Skeletal muscle cell (primary cell): ENCODE measurements at places on chromosomes 1 and 21.

DNA sequence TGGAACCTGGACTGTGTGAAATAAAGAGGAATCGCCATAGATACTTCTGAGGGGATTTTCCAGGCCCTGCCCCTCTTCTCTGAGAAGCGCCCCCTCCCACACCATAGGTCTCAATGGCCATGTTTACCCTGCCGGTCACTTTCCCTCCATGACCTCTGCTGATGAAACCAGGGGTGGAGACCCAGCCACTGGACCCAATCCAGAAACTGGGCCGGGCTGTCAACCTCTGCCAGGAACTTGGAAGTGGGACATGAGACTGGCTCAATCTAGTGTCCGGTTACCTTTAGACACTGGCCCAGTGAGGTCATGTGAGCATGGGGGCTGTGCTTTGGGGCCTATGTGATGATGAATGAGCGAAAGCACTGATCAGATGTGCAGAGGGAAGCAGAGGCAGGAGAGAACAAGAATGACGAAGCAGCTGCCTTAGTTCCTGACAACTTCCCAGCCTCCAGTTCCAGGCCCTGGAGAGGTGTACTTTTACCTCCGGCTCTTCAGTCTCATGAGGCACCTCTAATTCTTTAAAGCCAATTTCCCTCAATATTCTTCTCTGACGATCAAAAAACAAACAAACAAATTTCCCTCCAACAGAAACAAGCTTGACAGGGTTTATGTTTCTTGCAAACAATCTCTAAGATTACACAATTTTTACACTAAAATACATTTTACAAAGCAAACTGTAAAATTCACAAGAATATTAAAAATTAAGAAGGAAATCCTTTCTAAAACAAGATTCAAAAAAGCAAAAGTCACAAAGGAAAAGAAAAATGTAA is 4.9 kb downstream of the ASAP3 start:
- peak; percentile 66 for DNase-seq

DNA sequence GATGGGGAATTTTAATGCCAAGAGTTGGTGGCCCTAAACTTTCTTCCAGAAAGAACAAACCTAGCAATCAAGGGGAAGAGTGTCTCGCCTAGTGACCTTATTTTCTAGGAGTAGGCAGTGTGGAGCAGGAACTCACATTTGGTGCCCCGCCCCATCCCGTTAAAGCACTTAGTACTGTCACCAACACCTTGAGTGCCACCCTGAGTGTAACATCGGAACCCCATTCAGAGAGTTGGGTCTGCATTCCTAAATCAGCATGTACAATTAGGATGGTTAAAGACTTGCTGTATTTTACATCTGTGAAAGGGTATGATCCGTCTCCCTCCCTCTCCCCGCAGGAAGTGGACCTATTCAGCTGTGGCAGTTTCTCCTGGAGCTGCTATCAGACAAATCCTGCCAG is 15.5 kb downstream of the ETS2 start:
- no peak for DNase-seq

- no peak for DNase-seq
Observed at GRCh38 chr21:16418226-16418625, 688.4 kb downstream of the USP25 start.

- no peak for DNase-seq
Observed at GRCh38 chr1:201298396-201299381, 15.4 kb downstream of the PKP1 start.

- DNase-seq: peak; percentile 96
Observed at GRCh38 chr1:96362623-96363022, 359.0 kb upstream of the PTBP2 start.

DNA sequence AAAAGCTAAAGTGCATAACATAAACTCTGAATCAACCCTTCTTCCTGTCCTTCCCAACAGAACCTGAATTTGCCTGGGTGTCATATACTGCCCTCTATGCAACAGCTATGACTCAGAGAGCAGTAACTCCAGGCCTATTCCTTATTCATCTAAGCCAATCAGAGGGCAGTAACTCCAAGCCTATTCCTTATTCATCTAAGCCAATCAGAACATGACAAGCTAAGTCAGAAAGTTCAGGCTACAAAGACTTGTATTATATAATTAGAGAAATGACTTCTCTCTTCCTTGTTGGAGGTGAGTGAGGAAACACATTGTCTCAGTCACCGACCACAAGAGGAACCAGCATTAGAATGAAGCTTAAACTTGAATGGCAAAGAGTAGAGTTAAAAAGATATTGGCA is 26.2 kb upstream of the TADA1 start:
- DNase-seq: no peak

DNA sequence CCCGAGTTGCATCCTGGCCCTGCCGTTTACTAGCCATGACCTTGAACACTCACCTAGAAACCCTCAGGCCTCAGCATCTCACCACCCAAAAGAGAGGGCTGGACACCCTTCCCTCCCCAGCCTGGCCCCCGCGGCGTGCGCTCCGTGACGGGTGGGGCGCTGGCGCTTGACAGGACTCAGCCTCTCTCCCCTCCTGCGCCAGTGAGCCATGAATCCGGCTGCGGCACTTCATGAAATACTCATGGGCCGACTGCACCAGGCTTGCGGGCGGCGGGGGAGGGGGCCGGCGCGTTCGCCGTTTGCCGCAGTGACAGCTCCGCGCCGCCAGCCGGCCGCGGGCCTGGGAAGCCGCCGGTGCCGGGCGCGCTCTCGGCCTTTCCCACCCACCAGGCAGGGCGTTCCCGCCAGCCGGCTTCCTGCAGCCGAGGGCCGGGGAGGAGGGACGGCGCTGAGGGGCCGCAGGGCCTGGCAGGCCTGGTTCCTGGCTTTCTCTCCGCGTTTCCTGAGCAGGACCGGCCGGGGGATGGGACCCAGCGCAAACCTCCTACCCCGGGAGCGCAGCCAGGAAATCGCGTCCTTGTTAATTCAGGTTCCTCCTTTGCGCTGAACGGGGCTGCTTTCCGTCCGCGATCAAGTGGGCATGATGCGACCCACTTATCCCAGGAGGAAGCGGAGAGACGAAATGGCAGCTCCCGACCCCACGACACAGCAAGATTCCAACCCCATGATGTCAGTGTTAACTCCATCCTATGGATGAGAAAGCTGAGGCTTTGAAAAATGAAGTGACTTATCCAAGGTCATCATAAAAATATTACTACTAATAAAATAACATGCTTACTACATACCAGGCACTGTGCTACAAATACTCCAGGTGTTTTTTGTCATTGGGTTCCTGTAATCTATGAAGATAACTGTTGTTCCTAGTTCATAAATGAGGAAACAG is 9.1 kb upstream of the LUZP1 start:
- no peak for DNase-seq

- no peak for DNase-seq
Observed at GRCh38 chr21:45575304-45575992, 33.2 kb upstream of the SLC19A1 start.

GRCh38 chr1:67166196-67166595 is at the start of gene IL23R:
Gene IL23R (plus strand): TSS chr1:67166454. CDS start chr1:67168121, 1,667 bp downstream.
- DNase-seq: no peak

- DNase-seq: no peak
Observed at GRCh38 chr1:1123581-1124507, 8.0 kb upstream of the C1orf159 start.

DNA sequence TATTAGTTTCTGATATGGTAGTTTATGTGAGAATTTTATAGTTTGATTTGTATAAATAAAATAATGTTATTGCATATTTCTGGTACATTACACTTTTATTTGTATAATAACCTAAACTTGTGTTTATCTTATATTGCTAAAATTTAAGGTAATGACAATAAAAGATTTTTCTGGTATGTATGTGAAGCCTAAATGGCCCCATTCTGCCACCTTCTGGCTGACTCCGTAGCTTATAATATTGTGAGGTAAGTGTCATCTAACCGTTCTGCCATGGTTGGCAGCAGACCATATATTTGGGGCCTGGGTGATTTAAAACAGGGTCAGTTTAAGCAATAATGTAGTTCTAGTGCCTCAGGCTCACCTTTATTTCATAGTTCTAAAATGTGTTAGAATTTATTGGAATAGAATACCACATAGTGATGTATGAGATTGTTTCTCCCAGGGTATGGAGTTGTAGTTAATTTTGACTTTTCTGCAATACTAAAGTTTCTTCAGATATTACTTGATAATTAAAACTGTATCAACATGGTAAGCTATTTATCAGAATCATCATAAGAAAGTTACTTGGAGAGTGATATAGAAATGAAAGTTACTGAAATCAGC is 21.2 kb upstream of the PRKACB start:
- DNase-seq: no peak

- DNase-seq: no peak
Observed at GRCh38 chr1:6651909-6652308, 27.2 kb downstream of the THAP3 start.

GRCh38 chr1:53559854-53560580 is 100.8 kb downstream of the DMRTB1 start:
- DNase-seq: no peak

DNA sequence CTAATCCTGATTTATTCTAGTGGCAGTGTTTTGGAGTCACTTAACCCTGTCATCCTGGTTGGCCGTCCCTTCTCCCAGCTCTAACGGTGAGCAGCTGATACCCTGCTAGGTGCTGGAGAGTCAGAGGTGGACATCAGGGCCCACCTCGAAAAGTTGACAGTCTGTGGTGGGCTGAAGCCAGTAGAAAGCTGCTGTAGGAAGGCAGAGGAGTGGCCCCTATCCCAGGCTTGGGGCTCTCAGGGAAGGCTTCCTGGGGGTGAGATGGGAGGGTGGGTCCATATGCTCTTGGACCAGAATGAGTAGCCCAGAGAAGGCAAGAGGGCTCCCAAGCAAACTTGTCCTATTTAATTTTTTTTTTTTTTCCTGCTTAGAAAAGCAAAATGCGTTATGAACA is 475 bp upstream of the RPL5 start:
- DNase-seq: no peak

DNA sequence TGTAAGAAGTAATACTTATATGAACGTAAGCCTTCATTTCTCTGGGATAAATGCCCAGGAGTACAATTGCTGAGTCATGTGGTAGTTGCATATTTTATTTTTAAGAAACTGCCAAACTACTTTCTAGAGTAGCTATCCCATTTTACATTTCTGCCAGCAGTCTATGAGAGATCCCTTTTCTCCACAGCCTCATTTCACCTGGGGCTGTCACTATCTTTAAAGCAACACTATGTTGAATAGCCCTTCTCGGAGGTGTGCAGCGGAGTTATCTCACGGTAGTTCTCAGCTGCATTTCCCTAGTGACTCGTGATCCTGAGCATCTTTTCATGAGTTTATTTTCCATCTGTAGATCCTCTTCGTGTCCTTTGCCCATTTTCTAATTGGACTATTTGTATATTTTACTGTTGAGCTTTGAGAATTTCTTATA is 93.4 kb downstream of the ADARB1 start:
- DNase-seq: peak; percentile 24
